Nasal cavity respiratory epithelium epithelial cell of viscerocranial mucosa (primary cell): ENCODE measurements at places on chromosomes 1 and 21. TPM values are rescaled to one million over a fixed set of nuclear protein-coding genes. Genes with fewer than 3 reads are reported as not detected.

LCE1C gene
- 0.34 TPM in 1 of 2 replicates, not detected in the other for total RNA-seq

LEFTY1 gene
- total RNA-seq, result not detected in 2 replicates

TYW3 gene
- total RNA-seq, result 9.6 and 17.6 TPM in 2 replicates

CLCA4 gene
- 0.34 and 26.7 TPM in 2 replicates for total RNA-seq

LRRC3 gene
- total RNA-seq, result 0.34 and 1.4 TPM in 2 replicates

GPA33 gene
- total RNA-seq, result not detected in 2 replicates

OLIG2 gene
- not detected in 2 replicates for total RNA-seq

TESK2 gene
- total RNA-seq, result 3.1 and 5.2 TPM in 2 replicates

DENND2C gene
- 26.8 and 40.0 TPM in 2 replicates for total RNA-seq

POU3F1 gene
- total RNA-seq, result under 0.01 and 0.43 TPM in 2 replicates

COL6A2 gene
- 0.34 and 0.64 TPM in 2 replicates for total RNA-seq

GCSAML gene
- under 0.01 TPM in 1 of 2 replicates, not detected in the other for total RNA-seq

TP73 gene
- 0.36 TPM in 1 of 2 replicates, not detected in the other for total RNA-seq

FMO3 gene
- 0.50 TPM in 1 of 2 replicates, not detected in the other for total RNA-seq

ATAD3C gene
- total RNA-seq, result 0.34 and 1.1 TPM in 2 replicates

HMGCS2 gene
- total RNA-seq, result 2.1 TPM in 1 of 2 replicates, not detected in the other

LCE2B gene
- not detected in 2 replicates for total RNA-seq

CLEC20A gene
- not detected in 2 replicates for total RNA-seq

OPTC gene
- not detected in 2 replicates for total RNA-seq

BGLAP gene
- total RNA-seq, result under 0.01 and 0.07 TPM in 2 replicates

SCNM1 gene
- 24.1 and 24.3 TPM in 2 replicates for total RNA-seq

CYP4X1 gene
- total RNA-seq, result under 0.01 and 2.3 TPM in 2 replicates

RWDD3 gene
- 12.6 and 16.9 TPM in 2 replicates for total RNA-seq

WDR77 gene
- total RNA-seq, result 34.9 and 48.3 TPM in 2 replicates

HMCN1 gene
- total RNA-seq, result 0.85 and 1.0 TPM in 2 replicates

PLPPR4 gene
- total RNA-seq, result not detected in 2 replicates

FCRL1 gene
- not detected in 2 replicates for total RNA-seq

CR1L gene
- not detected in 2 replicates for total RNA-seq

KRTAP12-1 gene
- not detected in 2 replicates for total RNA-seq

LAMC2 gene
- total RNA-seq, result 1,196 and 2,227 TPM in 2 replicates

GPR52 gene
- 0.34 and 0.78 TPM in 2 replicates for total RNA-seq

RGL1 gene
- 0.68 and 3.3 TPM in 2 replicates for total RNA-seq

PLA2G2A gene
- not detected in 2 replicates for total RNA-seq

CR1 gene
- not detected in 2 replicates for total RNA-seq

WNT4 gene
- 0.68 and 14.7 TPM in 2 replicates for total RNA-seq

SOX13 gene
- 2.7 and 11.6 TPM in 2 replicates for total RNA-seq

CFAP74 gene
- total RNA-seq, result 0.07 TPM in 1 of 2 replicates, not detected in the other

CRNN gene
- total RNA-seq, result 3.8 and 24.6 TPM in 2 replicates

PCAT6 gene
- 0.68 and 1.1 TPM in 2 replicates for total RNA-seq

RIPPLY3 gene
- under 0.01 and 0.07 TPM in 2 replicates for total RNA-seq

RHBG gene
- under 0.01 TPM in 1 of 2 replicates, not detected in the other for total RNA-seq

PRKAA2 gene
- total RNA-seq, result 0.68 and 7.8 TPM in 2 replicates

SLC2A1 gene
- total RNA-seq, result 757 and 2,909 TPM in 2 replicates

LIPI gene
- total RNA-seq, result not detected in 2 replicates

OR2T1 gene
- not detected in 2 replicates for total RNA-seq

LINGO4 gene
- total RNA-seq, result not detected in 2 replicates

CZIB gene
- total RNA-seq, result 28.5 and 45.5 TPM in 2 replicates

ACKR1 gene
- not detected in 2 replicates for total RNA-seq

NTPCR gene
- total RNA-seq, result 17.8 and 22.9 TPM in 2 replicates

ITGB2 gene
- total RNA-seq, result 0.57 and 0.68 TPM in 2 replicates

USP25 gene
- 66.6 and 70.7 TPM in 2 replicates for total RNA-seq
